Non-pigmented ciliary epithelial cell (primary cell): ENCODE measurements at places on chromosomes 1 and 21.

DNA sequence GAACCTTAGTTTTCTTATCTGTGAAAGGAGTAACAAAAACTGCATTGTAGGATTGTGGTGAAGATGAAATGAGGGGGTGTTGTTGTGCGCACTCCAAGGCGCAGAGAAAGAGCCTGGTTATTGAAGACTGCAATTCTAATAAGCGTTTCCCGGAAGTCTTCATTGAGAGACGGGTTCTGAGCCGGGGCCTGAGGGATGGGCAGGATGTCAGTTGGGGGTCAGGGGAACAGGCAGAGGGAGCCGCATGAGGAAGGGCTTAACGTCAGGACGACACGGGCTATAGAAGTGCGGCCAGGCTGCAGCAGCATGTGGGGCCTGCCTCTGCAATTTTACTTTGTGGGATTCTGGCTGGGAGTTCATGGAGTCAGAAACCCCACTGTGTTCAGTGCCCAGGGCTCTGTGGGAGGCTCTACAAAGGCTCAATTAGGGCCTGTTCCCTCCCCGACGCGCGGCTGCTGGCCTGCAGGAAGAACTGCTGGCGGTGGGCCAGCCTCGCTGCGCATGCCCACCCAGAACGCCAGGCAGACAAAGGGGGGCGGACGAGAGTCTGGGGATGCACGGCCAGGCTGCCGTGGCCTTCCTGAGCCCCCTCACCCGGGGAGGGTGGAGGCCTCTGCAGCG lies 20.7 kb downstream of the TRIM62 start:
- DNase-seq, result no peak

GRCh38 chr1:26574719-26575251 lies 45.2 kb downstream of the RPS6KA1 start:
- no peak for DNase-seq

DNA sequence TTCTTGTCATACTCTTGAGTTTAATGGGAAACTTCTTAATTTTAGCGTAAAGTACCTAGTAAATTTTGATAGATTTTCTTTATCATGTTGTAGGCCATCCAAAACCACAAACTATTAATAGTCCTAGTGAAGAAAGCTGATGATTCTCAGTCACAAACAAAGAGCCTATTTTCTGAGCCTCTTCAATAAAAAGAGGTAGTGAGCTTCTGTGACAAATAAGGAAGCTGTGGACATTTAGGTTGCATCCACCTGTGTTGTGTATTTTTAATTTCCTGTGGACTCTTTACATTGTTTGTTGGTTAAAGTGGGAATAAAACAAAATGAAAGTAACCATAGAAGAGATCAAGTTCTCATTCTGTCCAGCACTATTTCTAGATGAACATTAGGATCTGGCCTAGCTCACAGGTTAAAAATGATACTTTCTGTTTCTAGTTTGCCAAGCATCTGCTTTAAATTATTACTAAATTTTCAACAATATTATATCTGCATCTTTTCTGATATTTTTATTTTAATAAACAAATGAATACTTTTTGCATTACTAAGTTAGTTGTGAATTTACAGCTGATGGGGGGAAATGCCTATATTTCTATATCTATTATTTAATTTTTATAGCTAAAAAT lies 702.2 kb upstream of the ADGRL4 start:
- DNase-seq, result no peak

GRCh38 chr21:20662514-20662913 lies 335.7 kb upstream of the NCAM2 start:
- DNase-seq, result no peak

- no peak for DNase-seq
Measured at GRCh38 chr1:192732787-192733186, 76.1 kb upstream of the RGS2 start.

DNA sequence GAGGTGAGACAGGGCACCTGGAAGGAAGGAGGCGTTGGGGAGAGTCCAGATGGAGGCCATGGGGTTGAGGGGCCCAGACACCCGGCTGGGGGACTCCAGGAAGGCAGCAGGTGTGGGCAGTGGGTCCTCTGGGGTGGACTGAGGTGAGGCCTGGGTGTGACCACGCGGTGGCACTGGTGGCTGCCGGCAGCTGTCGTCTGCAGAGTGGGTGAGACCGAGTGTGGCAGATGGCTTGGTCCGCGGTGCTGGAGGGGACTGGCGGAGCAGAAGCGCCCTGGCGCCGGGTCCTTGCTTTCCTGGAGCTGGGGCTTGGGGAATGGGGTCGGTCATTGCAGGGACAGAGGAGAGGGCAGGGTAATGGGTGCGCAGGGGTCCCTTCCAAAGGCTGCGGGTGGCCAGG lies 12.5 kb downstream of the AGRN start:
- no peak for DNase-seq

- no peak for DNase-seq
Measured at GRCh38 chr21:17859661-17860060, 40.5 kb upstream of the C21orf91 start.

DNA sequence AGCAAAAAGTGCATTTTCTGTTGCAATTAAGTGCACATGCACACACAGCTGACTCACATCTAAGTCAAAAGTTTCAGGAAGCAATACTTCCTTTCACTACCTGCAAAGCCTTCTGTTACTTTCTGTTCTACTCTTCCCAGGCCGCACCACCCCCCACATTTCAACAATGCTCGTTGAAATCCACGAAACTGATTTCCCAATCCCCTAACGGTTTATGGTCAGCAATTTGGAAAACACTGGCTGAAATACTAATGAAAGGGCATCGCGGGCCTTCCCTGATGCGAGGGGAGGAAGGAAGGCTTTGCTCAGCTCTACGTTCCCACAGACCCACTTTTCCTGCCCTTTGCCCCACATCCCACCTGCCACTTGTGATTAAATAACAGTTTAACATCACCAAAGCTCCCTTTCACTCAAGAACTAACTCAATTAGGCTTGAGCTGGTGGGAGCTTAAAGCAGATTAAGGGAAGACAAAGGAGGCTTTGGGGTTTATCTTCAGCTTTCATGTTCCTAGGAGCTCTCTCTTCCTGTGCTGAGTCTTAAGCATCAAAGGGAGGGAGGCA lies 243.2 kb upstream of the RAB4A start:
- peak; percentile 15 for DNase-seq

- peak; percentile 41 for DNase-seq
Measured at GRCh38 chr1:24970399-24970753, 40.3 kb upstream of the RUNX3 start.
